Transverse colon (tissue), 4 donors: ENCODE measurements at places on chromosomes 6 and 20. TPM values are rescaled to one million over a fixed set of nuclear protein-coding genes. Genes with fewer than 3 reads are reported as not detected.

DNA sequence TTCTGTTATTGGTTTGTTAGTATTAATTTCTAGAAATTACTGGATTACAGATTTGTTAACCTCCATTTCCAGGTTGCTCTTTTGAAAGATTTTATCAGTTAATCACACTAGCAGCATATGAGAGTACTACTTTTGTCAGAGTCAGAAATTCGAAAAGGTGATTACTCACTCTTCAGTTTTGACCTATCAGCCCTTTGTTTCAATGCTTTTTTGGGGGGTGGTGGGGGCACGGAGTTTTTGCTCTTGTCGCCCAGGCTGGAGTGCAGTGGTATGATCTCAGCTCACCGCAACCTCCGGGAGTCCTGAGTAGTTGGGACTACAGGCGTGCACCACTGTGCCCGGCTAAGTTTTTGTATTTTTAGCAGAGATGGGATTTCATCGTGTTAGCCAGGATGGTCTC lies 149.2 kb downstream of the JARID2 start:
- H3K4me1 ChIP-seq: peaks cover 6% of the 10 kb centered on the region
- DNase-seq: no peak
- H3K27ac ChIP-seq: no peak overlapping the region
- H3K4me3 ChIP-seq: no peak overlapping the region
- H3K36me3 ChIP-seq: no peaks in the 10 kb centered on the region

DNA sequence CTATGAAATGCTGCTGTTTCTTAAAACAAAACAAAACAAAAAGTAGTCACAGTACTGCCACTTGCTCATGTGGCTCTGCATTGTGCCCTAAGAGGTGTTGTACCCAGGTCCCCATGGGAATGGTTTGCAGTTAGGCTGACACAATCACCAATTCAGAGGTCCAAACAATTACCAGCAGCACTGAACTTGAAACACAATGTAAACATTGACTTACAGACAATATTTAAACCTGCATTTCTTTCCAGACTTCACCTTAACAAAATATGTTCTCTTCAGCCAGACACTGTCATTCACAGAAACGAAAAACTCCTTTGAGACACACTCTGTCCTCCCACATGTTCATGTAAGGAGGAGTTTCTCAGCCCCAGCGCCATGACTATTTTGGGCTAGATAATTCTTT lies 206.8 kb upstream of the ARG1 start:
- no peak for DNase-seq
- no peak overlapping the region for H3K4me3 ChIP-seq
- H3K4me1 ChIP-seq: peaks cover 30% of the 10 kb centered on the region
- no peaks in the 10 kb centered on the region for H3K36me3 ChIP-seq
- H3K27me3 ChIP-seq: no peaks in the 10 kb centered on the region
- no peak overlapping the region for H3K27ac ChIP-seq

- H3K4me3 ChIP-seq: no peak overlapping the region
- no peaks in the 10 kb centered on the region for H3K36me3 ChIP-seq
- H3K4me1 ChIP-seq: peaks cover 48% of the 10 kb centered on the region
- no peak overlapping the region for H3K27ac ChIP-seq
- no peaks in the 10 kb centered on the region for H3K27me3 ChIP-seq
- no peak for DNase-seq
Observed at GRCh38 chr20:33568868-33569801, 79.2 kb downstream of the CBFA2T2 start.

- H3K27ac ChIP-seq: no peak overlapping the region
- H3K36me3 ChIP-seq: no peaks in the 10 kb centered on the region
- no peak for DNase-seq
- no peak overlapping the region for H3K4me3 ChIP-seq
- peaks cover 11% of the 10 kb centered on the region for H3K27me3 ChIP-seq
- H3K4me1 ChIP-seq: peaks cover 1% of the 10 kb centered on the region
Observed at GRCh38 chr20:38888059-38888831, 38.0 kb upstream of the FAM83D start.

DNA sequence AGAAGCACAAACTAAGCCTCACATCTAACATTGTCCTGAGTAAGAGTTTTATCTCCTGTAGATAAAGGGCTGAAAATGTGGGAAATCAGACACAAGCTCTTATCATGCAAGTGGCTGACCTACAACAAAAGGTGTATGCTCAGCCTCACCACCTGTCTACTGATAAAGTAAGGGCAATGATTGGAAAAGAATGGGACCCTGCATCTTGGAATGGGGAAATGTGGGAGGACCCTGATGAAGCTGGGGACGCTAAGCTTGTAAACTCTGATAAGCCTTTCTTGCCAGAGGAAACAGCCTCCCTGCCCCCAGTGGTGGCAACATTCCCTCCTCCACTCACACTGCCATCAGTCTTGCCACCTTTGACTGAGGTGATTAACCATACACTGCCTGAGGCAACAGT lies 166.6 kb downstream of the KHDRBS2 start:
- no peak overlapping the region for H3K27ac ChIP-seq
- no peak for DNase-seq
- no peaks in the 10 kb centered on the region for H3K36me3 ChIP-seq
- no peak overlapping the region for H3K4me3 ChIP-seq

- no peaks in the 10 kb centered on the region for H3K4me1 ChIP-seq
- H3K27ac ChIP-seq: peak overlapping the region; percentile 98
- peak; percentile 67 for DNase-seq
- H3K4me3 ChIP-seq: peak overlapping the region; percentile 49
Observed at GRCh38 chr6:149862922-149863697, 1.0 kb downstream of the LRP11 start.

DNA sequence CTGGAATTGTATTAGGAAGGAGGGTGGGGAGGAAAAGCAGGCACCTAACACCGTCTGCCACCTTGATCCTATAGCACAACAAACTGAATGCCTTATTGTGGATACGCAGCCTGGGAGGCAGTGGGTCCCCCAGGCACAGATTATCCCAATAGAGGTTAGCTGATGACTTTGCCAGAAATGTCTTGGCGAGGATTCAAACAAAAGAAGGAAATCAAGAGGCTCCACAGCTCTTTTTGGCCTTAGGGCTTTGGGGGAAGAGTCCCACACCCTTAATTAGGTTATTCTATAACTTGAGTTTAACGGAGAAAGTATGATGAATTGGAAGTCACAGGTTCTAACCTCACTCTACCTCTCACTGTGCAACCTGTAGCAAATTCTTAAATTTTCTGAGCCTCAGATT lies 102.0 kb downstream of the MRPL14 start:
- no peaks in the 10 kb centered on the region for H3K4me1 ChIP-seq
- no peak overlapping the region for H3K27ac ChIP-seq
- H3K36me3 ChIP-seq: no peaks in the 10 kb centered on the region

DNA sequence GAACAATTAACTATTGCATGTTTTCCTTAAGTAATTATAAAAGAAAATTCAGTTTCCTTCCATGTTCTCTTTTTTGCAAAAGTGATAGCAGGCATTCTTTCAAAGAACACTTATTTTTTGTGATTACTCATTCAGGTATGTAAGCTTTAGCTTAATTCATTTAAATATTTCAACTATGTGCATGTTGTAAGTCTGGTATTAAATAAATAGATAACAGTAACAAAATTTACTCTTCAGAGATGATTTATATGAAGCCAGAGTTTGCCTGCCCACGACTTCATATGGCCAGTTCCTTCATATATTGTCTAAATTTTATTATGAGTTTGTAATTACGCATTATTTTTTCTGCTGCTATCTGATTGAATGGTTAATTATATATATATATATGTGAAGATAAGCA lies 110.9 kb downstream of the ADGRG6 start:
- H3K4me1 ChIP-seq: no peaks in the 10 kb centered on the region
- DNase-seq: no peak
- H3K36me3 ChIP-seq: no peaks in the 10 kb centered on the region
- no peak overlapping the region for H3K27ac ChIP-seq
- no peak overlapping the region for H3K4me3 ChIP-seq

GRCh38 chr20:33370291-33370690 lies 31.0 kb downstream of the CDK5RAP1 start:
- no peaks in the 10 kb centered on the region for H3K36me3 ChIP-seq
- H3K4me1 ChIP-seq: no peaks in the 10 kb centered on the region
- no peak overlapping the region for H3K4me3 ChIP-seq
- peak; percentile 53 for DNase-seq
- peak overlapping the region; percentile 39 for H3K27ac ChIP-seq

GRCh38 chr6:8939615-8940014 lies 504.3 kb upstream of the SLC35B3 start:
- no peaks in the 10 kb centered on the region for H3K27me3 ChIP-seq
- H3K4me3 ChIP-seq: no peak overlapping the region
- DNase-seq: no peak
- H3K36me3 ChIP-seq: no peaks in the 10 kb centered on the region

DNA sequence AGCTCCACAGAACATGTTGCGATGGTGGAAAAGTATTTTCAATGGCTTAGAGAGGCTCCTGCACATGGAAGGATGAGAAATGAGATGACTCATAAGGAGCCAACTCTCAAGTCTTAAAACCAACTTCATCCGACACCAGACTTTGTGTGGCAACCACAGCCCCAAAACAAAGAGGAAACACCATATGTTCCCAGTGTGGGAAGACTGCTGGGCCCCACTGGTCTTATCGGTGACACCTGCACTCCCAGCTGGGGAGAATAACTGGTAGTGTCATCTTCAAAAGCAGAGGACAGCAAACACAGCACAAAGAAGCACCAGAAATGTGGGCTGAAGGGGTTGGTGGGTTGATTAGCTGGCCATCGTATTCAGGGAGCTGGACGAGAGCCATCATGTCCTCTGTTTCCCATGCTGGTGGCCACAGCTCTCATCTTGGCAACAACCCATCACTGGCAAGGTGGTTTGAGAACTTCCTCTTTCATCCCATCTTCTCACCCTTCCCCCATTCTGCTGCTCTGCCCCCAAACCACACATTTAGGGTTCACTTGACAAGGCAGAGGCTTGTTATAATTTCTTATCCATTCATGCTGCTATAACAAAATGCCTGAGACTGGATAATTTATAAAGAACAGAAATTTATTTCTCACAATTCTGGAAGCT lies 46.0 kb upstream of the TASP1 start:
- no peak overlapping the region for H3K27ac ChIP-seq
- no peak for DNase-seq
- no peaks in the 10 kb centered on the region for H3K36me3 ChIP-seq
- no peak overlapping the region for H3K4me3 ChIP-seq
- no peaks in the 10 kb centered on the region for H3K27me3 ChIP-seq

GRCh38 chr20:37575884-37576283 lies 48.2 kb upstream of the BLCAP start:
- H3K27me3 ChIP-seq: peaks cover 14% of the 10 kb centered on the region
- H3K4me1 ChIP-seq: no peaks in the 10 kb centered on the region
- no peak overlapping the region for H3K4me3 ChIP-seq
- H3K27ac ChIP-seq: no peak overlapping the region

Gene CST5
- total RNA-seq: not detected

Gene FGD2
- total RNA-seq: 13.1 TPM
